SHP77 (cell line): ENCODE measurements at places on chromosomes 12 and 14.

DNA sequence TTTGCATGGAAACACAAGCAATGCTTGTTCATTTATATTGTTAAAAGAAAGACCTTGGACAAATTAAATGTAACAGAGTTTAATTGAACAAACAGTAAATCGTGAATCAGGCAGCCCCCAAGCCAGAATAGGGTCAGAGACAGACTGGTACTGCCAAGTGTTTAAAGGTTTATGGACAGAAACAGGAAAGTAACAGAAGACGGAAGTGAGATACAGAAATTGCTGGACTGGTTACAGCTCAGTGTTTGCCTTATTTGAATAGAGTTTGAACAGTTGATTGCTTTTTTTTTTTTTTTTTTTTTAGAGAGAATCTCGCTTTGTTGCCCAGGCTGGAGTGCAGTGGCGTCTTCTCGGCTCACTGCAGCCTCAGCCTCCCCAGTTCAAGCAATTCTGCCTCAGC, 50.3 kb downstream of the DAO start:
- DNase-seq: no peak

DNA sequence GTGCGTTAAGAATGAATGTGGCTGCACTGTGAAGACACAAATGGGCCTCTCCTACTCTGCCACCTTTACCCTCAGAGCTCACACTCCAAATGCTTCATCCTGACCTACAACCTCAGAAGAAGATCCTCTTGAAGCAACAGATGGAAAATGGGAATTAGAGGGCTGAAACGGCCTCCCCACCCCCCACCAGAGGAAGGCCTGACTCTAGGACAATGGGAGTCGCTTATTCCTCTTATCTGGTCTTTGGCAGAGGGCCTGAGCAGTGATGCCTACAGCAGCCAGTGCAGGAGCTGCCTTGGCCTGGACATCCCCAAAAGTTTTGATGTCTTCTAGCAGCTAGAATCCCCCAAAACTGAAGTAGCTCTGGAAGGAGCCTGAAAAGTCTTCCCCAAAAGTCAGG, 29.2 kb downstream of the BTBD7 start:
- DNase-seq: no peak

DNA sequence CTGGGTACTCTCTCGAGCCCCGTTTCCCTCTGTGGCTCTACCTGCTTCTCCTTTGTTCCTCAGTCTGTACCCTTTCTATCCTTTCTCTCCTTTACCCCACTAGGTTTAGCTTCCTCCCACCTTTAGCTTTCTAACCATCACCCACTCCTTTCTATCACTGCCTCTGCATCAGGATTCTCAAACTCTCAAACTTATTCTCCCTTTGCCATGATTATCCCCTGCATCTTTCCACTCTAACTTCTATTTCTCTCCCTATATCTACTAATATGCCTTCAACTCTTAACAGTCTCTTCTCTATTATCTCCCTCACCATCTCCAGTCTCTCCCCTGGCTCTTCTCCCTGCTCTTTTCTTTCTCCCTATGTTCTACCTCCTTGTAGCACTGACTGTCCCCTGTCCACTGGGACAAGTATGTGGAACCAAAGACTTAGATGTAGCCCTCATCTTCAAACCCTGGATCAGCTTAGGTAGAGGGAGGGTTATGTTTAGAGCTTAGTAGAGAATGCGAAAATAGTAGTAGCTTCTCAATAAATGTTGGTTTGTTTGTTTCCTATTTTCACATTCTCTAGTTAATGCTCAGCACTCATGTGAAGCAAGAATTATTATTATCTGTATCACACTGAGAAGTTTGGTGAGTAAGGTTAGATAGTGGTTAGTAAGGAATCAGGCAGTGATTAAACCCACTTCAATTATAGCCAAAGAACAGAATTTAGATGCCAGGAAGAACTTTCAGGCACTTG, 3.4 kb downstream of the GDF11 start:
- DNase-seq: no peak

GRCh38 chr12:97835541-97835940, 372.9 kb downstream of the RMST start:
- DNase-seq: no peak

DNA sequence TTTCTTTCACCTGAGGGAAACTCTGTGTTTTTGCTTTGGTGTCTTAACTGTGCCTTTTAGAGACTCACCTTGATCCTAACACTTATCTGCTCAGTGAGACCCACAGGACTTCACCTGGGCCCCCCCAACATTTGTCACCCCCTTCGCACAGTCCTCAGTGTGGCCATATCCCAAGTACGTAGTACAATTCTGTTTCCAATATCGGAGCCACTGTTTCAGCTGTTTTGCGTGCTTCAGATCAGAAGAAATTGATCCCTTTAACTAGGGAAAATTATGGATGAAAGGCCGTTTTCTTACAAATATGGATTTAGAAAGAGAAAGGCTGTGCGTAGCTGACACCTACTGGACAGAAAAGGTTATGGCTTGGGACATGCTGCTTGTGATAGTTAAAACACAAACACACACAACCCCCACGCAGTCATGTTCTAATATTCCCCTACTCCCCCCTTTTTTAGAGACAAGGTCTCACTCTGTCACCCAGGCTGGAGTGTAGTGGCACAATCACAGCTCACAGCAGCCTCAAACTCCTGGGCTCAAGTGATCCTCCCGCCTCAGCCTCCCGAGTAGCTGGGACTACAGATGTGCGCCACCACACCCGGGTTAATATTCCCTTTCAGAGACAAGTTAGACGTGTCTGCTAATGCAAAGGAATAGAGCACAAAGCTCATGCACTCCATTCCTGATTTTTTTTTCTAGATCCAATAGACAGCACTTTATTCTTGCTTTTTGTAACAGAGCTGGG, 3.6 kb upstream of the SLC7A8 start:
- peak; percentile 30 for DNase-seq

- no peak for DNase-seq
Measured at GRCh38 chr12:30533558-30534265, 162.0 kb downstream of the IPO8 start.

DNA sequence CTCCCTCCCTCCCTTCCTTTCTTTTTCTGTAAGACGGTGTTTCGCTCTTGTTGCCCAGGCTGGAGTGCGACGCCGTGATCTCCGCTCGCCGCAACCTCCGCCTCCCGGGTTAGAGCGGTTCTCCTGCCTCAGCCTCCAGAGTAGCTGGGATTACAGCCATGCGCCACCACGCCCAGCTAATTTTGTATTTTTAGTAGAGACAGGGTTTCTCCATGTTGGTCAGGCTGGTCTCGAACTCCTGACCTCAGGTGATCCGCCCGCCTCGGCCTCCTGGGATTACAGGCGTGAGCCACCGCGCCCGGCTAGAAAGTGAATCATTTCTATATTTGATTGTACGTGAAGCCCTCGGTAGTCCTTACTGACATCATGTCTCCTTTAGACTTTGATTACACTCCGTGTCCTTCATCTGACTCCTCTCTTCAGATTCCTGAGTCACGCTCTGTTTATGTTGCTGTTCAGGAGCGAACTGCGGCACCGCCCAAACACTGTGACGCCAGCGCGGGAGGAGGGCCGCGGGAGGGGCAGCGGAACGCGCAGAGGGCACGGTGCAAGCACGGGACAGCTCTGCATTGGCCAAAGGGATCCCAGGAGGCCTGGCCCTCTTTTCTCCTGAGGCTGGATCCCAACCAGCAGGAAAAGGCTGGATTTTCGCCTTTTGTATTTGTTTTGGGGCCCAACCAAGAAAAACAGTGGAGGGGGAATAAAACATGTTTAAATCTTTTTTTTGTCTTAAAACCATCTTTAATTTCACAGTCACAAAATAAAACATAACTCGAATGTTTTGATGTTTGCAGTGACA, 538 bp upstream of the GABARAPL1 start:
- DNase-seq: peak; percentile 80

DNA sequence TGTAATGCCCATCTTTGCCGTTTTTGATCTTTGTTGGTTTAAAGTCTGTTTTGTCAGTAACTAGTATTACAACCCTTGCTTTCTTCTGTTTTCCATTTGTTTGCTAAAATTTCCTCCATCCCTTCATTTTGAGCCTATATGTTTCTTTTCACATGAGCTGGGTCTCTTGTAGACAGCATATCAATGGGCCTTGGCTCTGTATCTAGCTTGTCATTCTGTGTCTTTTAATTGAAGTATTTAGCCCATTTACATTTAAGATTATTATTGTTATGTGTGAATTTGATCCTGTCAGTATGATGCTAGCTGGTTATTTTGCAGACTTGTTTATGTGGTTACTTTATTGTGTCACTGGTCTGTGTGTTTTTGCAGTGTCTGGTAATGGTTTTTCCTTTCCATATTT, 913.2 kb downstream of the TRHDE start:
- DNase-seq: no peak

DNA sequence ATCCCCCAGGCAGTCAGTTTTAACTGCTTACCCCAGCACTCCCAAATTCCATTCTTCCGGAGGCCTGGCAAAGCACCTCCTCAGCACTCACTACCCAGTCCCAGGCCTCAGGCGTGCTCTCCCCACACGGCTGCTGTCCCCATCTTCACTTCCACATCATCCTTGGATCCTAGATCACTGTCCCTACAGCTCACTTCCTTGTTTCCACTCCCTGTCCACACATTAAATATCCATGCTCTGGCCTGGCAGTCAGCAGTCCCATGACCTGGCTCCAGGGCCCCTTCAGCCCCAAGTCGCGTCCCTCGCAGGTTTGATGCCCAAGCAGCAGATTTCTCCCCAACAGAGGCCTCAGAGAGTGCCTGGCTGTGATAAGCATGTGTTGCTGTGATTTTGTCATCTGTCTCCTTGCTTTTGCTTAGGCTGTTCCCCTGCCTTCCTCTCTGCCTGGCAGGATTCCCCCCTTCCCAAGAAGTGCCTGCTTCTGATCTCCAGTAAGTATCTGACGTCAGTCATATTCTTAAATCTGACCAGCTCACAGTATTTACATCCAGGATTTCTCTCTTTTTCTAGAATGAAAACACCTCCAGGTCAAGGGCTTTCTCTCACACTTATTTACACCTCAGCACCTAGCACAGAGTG, 241.7 kb downstream of the ZFP36L1 start:
- DNase-seq: no peak

GRCh38 chr12:3293446-3294161, 197.4 kb upstream of the PRMT8 start:
- DNase-seq: no peak

- DNase-seq: no peak
Measured at GRCh38 chr14:21978999-21979314, 305.3 kb upstream of the OR4E1 start.

GRCh38 chr12:89346741-89347324, 5.5 kb downstream of the DUSP6 start:
- peak; percentile 79 for DNase-seq
